ENCODE measurements at places on chromosomes 11 and 22.

DNA sequence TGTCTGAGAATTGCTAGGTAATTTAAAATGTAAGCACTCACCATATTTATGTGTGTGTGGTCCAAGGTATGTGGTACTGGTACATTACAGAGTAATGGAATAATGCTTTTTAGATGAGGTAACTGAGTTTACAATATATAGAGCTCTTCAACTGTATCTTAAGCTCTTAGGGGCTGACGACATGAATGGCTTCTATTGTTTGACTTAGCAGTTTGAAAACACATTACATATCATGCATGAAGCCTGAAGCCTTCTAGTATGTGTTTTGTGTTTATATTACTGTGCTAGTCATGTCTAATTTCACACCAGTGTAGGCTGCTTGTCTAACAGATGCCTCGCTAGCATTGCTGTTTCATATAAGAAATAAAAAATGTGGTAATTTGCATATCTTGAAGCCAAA, 37.2 kb downstream of the GAS2 start:
- no peak for DNase-seq

- no peak for DNase-seq
These were observed 19.7 kb downstream of the SLC37A2 start for GRCh38 chr11:125082611-125083311.

GRCh38 chr11:1839204-1839923, 583 bp downstream of the TNNI2 start:
- no peak for DNase-seq

DNA sequence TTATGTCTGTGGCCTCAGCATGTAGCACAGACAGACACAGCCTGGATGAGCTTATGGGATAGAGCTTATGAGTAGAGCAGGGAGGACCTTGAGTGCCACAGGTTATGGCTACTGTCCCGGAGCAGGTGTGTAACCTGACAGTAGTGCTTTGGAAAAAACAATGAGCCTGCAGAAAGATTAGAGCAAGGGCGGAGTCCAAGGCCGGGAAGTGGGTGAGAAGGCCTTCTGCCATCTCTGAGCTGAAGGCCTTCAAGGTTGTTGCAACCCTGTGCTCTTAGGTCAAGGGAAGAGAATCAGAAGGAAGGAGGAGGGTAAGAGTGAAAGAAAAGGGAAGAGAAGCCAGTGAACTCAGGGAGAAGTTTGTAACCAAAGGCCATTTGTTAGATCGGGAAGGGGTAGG, 3.9 kb upstream of the TAGLN start:
- no peak for DNase-seq

DNA sequence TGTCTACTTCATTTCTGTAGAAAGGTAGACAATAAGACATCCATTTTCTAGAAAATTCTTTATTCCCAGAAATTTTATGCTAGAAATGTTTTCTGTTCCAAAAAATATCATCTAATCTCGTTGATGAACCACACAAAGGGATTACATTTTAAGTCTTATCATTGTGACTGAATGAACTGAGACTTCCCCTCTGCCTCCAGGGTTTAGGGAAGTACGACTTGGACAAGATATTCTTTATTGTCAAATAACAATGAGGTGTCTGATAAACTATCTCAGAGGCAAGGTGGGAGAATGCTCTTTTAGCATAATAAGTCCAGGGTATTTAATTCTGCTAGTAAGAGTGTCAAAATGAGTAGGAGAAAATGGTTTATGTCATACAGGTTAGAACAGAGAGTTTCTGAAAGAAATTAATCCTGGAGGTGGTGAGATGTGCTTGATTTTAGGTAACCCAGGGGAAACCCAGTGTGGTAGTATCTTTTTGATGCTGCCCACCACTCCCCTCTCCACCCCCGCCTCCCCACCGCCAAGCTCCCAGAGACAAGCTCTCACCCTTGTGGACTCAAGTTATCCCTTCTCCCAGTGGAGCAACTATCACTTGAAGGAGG, 100.6 kb downstream of the CD44 start:
- DNase-seq, result no peak

GRCh38 chr22:49962751-49963646, 2.4 kb downstream of the PIM3 start:
- DNase-seq, result no peak

DNA sequence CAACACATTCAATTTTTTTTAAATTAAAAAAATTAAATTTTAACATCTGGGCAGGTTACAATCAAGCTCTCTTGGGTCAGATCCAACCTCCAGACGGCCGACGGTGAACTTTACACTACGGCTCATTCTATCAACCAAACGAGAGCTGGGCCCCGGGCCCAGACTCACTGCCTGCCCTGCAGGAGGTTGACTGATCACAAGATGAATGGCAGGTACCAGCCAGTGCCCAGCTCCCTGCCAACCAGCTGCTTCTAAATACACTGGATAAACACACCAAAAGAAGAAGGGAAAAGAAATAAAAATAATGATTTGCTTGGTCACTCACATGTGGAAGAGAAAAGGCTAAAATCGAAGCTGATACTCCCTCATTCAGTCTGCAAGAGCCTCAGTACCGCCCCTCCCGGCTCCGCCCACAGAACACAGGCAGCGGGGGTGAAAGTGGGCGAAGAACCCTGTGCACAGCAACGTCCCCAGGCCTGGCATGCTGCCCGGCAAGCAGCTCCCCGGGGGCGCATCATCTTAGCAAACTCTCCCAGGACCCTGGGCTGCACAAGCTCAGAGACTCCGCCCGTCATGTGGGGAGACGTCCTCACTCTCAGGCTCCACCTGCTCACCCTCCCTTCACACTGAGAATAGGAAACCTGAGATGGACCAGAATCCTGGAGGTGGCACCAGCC, 303.4 kb downstream of the SHANK2 start:
- DNase-seq, result no peak

DNA sequence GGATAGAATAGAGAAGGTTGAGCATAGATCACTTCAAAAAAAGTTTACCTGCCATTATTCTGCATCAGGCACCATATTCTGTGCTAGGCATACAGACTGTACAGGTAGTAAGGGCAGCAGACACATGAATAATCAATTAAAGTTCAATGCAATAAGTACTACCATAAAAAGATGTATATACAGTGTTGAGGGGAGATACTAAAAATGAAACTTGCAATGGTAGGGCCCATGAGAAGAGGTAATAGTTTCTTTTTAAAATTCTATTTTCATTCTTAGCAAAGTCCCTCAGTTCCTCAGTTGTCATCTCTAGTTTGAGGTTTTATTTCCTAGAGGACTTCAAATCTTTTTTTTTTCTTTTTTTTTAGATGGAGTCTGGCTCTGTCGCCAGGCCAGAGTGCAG, 819.9 kb downstream of the FAM181B start:
- no peak for DNase-seq

DNA sequence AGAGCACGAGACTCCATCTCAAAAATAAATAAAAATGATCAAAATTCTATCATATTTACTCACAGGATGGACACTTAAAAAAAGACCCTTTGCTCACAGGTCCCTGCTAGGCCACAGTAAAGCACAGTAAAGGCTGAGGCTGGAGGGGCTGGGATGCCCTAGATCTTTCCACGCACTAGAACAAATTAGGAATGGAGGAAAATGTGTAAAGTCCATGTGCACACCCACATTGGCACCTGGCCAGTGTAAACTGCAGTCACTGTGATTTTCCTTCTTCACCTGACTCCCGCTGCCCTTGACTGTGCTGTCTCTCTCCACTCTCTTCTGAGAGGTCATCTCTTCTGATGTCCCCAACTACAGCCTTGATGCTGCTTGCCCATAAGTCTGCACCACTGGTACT, 195.5 kb downstream of the EFCAB6 start:
- DNase-seq, result no peak

- no peak for DNase-seq
These were observed 39.2 kb upstream of the HMGXB4 start for GRCh38 chr22:35218079-35218478.

DNA sequence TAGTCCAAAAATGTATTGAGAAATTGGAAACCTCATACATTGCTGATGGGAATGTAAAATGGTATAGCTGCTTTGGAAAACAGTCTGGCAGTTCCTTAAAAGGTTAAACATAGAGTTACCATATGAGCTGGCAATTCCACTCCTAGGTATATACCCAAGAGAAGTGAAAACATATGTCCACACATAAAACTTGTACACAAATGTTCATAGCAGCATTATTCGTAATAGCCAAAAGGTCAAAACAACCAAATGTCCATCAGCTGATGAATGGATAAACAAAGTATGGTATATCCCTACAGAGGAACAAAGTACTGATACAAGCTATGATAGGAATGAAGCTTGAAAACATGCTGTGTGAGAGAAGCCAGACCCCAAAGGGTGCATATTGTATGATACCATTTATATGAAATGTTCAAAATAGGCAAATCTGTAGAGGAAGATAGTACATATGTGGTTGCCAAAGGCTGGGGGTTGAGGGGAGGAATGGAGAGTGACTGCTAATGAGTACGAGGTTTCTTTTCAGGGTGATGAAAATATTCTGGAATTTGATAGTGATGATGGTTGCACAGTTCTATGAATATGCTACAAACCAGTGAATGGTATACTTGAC, 85.8 kb downstream of the ZBTB16 start:
- DNase-seq, result no peak

All from activated naive CD8-positive, alpha-beta T cell treated with anti-CD3 and anti-CD28 coated beads, Interleukin-2, amount 50 U/mL, for 24 hours (primary cell).